ENCODE measurements at places on chromosomes 7 and 10. TPM values are rescaled to one million over a fixed set of nuclear protein-coding genes. Genes with fewer than 3 reads are reported as not detected.
A peak's percentile ranks its signal among the peaks of the same experiment; 100 is the strongest.

EBF3 gene
- total RNA-seq, result not detected

- no peak for DNase-seq
Observed at GRCh38 chr7:111094419-111094818, 3.5 kb downstream of the LRRN3 start.

DNA sequence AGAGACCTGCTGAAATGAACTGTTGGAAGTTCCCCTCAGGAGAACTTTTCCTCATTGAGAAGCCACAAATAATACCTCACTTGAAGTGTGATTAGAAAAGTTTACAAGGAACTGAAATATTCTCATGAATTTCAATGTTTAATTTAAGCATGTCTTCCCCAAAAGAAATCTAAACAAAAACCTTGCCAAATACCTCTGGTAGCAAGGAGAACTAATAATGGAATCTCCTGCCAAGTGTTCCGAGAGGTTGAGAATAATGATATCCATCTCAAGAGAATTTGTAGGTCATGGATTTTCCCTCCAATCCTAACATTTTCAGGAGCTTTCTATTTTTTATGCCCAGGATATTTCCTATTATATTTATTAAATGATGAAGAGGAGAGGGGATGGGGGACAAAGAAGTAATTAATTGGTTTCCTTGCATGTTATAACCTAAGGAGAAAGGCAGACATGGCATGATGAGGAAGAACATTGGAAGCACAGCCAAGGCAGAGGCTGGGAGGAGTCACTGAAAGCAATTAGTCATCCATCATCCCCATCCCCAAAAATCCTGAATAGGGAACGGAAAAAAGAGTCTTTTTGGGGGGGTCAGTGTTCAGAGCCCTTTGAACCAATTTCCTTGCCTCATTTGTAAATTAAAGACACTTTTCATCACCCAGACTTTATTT is 93.6 kb upstream of the IL6 start:
- DNase-seq, result no peak

FFAR4 gene
- total RNA-seq, result not detected

DKK1 gene
- 2.7 TPM for total RNA-seq

MINDY4 gene
- 4.0 TPM for total RNA-seq

DNA sequence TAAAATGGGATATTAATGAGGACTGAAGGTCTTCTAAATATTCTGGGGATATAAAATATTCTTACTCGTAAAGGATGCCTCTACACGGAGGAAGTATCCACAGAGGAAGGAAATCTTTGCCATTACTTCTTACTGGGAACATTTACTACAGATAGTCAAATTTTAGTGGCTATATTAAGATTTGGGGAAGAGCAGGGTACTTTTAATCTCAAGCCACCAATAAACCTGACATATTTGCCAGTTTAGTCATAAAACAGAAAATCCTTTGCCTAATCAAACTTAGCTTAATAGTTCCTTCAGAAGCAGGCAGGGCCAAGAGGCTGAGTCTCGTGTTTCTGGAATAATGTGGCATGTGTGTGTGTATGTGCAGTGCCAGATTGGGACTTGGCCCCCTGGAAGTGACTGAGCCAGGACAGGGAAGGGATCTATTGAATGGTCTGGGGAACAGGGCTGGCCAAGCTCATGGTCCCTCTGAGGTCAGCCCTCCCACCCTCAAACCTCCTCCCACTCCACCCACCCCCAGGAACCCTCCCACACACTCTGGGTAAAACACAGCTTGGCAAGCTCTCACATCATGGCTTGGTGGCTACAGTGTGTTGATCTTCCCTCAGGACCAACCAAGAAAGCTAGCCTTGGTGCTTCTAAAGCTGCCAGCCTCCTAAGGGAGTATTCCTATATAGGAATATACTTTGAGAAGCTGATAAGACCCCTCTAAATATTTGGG is 1.6 kb upstream of the PIK3CG start:
- no peak for DNase-seq

- no peak for DNase-seq
Observed at GRCh38 chr7:117830422-117830954, 42.8 kb downstream of the CTTNBP2 start.

ITPRID1 gene
- total RNA-seq, result not detected

FEZF1 gene
- not detected for total RNA-seq

TRIM50 gene
- total RNA-seq, result not detected

ODAD2 gene
- total RNA-seq, result not detected

- peak; percentile 71 for DNase-seq
Observed at GRCh38 chr10:132455986-132456847, 59.2 kb downstream of the PWWP2B start.

GRCh38 chr10:124939290-124939689 is 2.6 kb upstream of the ZRANB1 start:
- DNase-seq, result no peak

- DNase-seq, result no peak
Observed at GRCh38 chr7:85454904-85455303, 268.0 kb upstream of the SEMA3D start.

FGFBP3 gene
- 2.0 TPM for total RNA-seq

All from spleen (tissue), 13 donors.